ENCODE measurements at places on chromosomes 5 and 9.

- DNase-seq, result no peak
Measured at GRCh38 chr5:97338729-97339128, 155.7 kb upstream of the RIOK2 start.

- DNase-seq, result peak; percentile 18
Measured at GRCh38 chr5:148740966-148741742, 85.3 kb upstream of the ADRB2 start.

DNA sequence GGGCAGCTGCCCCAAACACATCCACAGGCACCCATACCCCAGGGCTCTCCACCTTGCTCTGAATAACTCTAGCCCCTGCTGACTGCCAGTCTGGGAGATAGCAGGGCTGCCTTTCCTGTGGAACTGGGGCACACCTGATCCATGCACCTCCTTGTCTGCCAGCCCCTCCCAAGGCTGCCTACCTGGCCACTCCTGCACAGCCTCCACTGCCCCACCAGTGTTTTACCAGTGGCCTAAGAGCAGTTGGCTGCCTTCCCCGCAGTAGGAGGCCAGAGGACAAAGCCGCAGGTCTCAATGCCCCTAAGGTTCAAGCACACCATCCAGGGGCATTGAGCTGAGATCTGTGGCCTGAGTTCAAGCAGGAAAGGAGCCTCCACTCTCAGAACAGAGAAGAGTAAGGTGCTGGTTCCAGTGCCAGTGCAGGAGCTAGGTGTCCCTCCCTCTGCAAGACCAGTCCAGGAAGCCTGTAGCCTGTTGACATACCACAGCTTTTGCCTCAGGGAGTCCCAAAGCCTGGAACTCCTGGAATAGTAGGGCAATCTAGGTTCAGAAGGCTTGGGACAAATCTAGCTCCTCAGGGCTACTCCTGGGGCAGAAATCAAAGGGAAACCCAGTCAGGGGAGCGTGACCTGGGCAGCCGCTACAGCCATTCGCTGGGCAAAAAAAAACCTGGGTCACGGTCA is 514.5 kb upstream of the PTGER4 start:
- no peak for DNase-seq

- DNase-seq, result peak; percentile 76
Measured at GRCh38 chr9:89522261-89522958, 24.5 kb upstream of the SEMA4D start.

GRCh38 chr5:133106761-133107572 is 55.2 kb downstream of the HSPA4 start:
- DNase-seq, result no peak

- DNase-seq, result no peak
Measured at GRCh38 chr9:29319736-29320513, 1746.6 kb upstream of the C9orf72 start.

- DNase-seq, result no peak
Measured at GRCh38 chr5:79397080-79397479, 116.9 kb downstream of the HOMER1 start.

DNA sequence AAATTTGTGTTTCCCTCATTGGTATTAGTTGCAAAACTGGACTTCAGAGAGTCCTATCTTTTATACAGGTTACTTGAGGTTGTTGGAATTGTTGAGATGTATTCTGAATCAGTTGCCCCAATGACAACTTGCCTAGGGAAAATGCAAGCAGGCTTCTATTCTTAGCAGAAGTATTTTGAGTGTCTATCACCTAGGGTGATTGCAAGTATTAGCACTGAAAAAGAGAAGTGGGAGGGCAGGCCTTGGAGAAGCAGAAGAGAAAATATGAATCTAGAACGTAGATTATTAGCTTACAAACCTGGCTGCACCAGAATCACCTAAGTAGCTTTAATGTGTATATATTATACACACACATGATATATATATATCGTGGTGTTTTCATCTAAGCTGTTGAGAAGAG is 43.2 kb downstream of the ADAMTS12 start:
- no peak for DNase-seq

- no peak for DNase-seq
Measured at GRCh38 chr9:78866207-78867132, 569.5 kb downstream of the PSAT1 start.

GRCh38 chr5:127732963-127733362 is 29.8 kb downstream of the CCDC192 start:
- no peak for DNase-seq

- DNase-seq, result no peak
Measured at GRCh38 chr9:79371948-79372555, 199.7 kb upstream of the TLE4 start.

Data from naive thymus-derived CD4-positive, alpha-beta T cell (primary cell).